Bladder microvascular endothelial cell (primary cell): ENCODE measurements at places on chromosomes 7 and 10. TPM values are rescaled to one million over a fixed set of nuclear protein-coding genes. Genes with fewer than 3 reads are reported as not detected.

TBXAS1 gene
- 0.19 and 0.81 TPM in 2 replicates for total RNA-seq

FRAT1 gene
- total RNA-seq: 2.6 and 3.1 TPM in 2 replicates

PPP1R17 gene
- total RNA-seq: not detected in 2 replicates

CCM2 gene
- 64.1 and 72.2 TPM in 2 replicates for total RNA-seq

CDC14C gene
- not detected in 2 replicates for total RNA-seq

ELFN1 gene
- total RNA-seq: 0.57 and 0.81 TPM in 2 replicates
